ENCODE measurements at places on chromosomes 11 and 22.

DNA sequence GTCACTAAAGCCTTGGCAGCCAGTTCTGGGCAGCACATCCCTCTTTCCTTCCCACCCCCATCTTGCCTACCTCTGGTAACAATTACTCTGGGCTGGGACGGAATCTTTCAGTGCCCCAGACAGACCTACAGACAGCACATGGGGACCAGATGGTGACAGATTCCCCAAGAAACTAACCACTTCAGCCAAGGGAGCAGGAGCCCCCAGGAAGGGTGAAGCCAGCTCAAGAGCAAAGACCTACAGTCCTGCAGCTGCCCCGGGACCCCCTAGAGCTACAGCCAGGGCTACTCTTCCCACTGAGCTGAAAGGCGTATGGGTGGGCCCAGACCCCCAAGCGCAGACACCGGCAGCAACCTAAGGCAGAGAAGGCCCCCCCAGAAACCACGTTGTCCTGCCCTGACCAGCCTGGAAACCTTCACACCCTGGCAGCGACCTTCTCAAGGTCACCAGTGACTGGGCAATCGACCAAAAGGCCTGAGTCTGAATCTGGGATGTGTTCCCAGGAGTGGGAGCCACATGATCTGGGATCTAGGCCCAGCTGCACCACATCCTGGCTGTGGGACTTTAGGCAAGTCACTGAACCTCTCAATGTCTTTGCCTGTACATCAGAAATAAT, 65.8 kb downstream of the LRRC32 start:
- no peak for DNase-seq

DNA sequence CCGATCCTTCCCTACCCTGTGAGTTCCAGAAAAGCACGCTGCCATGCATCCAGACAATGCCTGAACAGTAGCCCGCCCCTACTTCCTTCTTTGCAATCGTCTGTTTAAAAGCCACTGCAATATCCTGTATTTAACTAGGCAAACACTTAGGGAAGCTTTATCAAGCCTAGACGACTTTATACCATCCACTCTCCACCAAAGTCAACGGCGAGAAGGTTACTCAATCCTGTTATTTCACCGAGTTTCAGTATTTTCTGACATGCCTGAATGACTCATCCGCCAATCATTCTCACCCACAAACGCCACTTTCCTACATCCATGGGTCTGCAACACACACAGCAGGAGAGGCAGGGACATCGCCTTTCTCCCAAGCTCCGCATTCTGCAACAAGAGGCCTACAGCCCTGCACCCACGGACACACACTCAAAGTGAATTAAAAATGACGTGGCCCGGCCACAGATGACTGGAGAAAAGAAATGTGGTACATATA, 9.3 kb downstream of the CELSR1 start:
- DNase-seq, result no peak

DNA sequence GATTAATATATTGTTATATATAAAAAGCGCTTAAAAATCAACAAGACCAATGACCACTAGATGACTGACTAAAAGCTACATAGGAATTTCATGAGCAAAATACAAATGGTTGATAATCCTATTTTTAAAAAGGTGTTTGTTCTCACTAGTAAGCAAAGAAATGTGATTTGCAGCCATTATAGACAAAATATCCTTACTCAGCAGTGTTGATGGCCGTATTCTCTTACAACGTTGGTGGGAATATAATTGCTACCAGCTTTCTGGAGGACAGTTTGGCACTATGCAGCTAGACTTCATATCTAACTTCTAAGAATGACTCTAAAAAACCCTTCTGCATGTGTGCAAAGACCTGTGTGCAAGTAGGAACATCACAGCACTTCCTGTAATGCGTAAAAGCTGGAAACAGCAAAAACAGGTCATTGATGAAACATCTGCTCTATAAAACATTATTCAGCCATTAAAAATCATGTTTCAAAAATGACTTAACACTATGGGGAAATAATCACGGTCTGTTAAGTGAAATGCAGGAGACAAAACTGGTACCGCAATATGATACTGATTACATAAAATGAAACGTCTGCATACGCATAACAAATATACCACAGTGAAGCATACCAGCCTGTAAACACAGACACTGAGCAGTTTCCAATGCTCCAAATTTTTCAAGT, 70.1 kb upstream of the LINC01488 start:
- no peak for DNase-seq

- no peak for DNase-seq
Measured at GRCh38 chr22:49046546-49047361, 780.9 kb downstream of the BRD1 start.

- DNase-seq, result no peak
Measured at GRCh38 chr11:71996946-71997345, 1.8 kb upstream of the IL18BP start.

Data from T1000 (cell line).